ENCODE measurements at places on chromosomes 11 and 22.

DNA sequence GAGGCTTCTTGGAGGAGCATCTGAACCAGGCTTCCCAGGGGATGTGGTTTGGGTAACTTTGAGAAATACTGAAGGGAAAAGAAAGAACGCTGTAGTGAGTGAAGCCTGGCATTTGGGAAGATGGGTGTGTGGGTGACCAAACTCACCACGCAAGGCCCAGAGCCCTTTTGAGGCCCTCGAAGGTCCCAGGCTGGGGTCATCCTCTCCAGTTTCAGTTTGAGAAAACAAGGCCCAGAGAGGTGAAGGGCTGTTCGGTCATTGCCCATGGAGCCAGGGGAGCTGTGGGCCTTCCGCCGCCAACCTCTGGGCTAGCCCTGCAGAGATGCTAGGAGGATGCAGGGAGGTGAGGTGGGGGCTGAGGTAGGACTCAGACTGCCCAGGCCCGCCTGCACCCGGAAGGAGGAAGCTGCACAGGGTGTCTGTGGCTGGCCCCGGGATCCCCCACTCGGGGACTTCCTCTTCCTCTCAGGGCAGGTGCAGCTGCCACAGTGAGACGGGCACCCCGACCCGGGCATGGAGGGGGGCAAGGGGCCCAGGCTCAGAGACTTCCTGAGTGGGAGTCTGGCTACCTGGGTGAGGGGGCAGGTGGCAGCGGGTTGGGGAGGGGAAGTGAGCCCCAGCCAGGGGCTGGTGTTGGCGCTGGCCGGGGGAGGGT, at the start of gene CCDC88B:
CCDC88B (plus strand) TSS at position 451 of the 655 bp plus-strand sequence; CDS start at position 514, 63 bp downstream.
- DNase-seq = peak; percentile 88

GRCh38 chr11:118267486-118267885, 3.4 kb upstream of the MPZL2 start:
- DNase-seq = no peak

GRCh38 chr22:24707470-24707801, 67.1 kb downstream of the PIWIL3 start:
- no peak for DNase-seq

DNA sequence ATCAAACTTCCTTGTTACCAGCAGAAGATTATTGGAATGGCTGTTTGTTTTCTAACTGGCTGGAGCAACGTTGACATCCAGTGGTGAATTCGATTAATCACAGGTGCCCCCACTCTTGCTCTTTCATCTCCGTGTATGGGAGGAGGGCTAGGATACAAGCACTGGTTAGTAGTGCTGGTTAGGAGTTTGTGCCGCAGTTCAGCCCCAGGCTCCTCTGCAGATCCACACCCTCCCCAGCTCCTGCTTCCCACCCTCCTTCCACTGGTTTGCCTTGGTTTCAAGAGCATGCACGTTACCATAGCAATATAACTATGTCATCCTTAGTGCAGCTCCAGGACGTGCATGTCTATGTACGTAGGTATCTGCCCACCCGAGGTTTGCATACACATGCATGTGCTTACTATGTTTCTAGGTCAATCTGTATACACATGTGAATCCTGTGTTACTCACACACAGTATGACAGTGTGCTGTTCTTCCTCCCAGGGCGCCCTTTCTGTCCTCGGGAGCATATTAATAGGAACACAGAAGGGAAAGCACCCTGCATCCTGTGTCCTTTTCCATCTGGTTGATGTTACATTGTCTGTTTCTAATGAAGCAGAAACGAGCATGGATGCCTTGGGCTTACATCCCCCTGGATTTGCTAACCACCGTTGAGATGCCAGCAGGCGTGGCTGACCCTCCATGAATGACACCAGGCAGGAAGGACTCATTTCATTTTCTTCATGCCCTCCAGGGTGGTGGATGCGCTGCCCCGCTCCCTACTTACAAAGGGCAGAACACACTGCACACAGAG, 539.3 kb downstream of the OPCML start:
- DNase-seq = no peak

- no peak for DNase-seq
Observed at GRCh38 chr11:65090628-65091027, 5.4 kb upstream of the VPS51 start.

- no peak for DNase-seq
Observed at GRCh38 chr11:120212259-120212878, 1.5 kb downstream of the OAF start.

GRCh38 chr22:31680861-31681341, 18.9 kb upstream of the PISD start:
- no peak for DNase-seq

DNA sequence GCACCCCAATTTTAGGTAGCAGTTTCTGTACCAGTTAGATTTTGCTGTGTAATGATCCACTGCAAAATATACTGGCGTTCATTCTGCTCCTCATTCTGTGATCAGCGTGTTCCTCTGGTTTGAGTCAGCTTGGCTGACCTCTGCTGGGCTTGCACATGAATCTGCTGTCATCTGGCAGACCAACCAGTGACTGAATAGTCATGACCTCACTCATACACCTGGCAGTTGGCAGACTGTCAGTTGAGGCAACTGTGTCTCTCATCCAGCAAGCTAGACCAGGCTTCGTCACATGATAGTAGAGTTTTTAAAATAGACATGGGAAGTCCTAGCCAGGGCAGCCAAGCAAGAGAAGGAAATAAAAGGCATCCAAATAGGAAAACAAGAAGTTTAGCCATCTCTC, 316.3 kb upstream of the LARGE1 start:
- DNase-seq = no peak

DNA sequence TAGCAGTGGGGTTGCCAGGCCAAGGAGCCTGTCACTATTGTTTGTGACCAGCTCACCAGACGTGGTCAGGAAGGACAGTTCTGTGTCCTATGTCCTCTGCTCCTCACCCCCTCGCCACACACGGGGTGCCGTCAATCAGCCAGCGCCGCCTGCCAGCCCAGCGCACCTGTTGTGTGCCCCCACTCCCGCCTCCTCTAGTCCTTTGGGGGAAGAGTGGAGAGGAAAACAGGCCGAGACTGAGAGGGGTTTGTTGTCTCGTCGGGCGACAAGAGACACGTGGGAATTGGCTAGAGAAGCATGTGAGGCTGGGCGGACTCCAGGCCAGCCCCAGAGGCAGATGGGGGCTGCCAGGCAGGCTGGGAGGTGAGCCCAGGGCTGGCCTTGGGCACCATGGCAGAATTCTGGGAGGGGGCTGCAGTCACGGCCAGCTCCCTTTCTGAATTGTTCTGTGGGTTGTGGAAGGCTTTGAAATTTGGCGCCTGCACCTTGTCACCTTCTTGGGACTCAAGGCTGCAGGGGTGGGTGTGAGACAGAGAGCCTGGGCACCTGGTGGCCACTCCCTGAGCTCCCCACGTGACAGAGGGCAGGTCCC, 3.1 kb upstream of the KCNQ1OT1 start:
- no peak for DNase-seq

DNA sequence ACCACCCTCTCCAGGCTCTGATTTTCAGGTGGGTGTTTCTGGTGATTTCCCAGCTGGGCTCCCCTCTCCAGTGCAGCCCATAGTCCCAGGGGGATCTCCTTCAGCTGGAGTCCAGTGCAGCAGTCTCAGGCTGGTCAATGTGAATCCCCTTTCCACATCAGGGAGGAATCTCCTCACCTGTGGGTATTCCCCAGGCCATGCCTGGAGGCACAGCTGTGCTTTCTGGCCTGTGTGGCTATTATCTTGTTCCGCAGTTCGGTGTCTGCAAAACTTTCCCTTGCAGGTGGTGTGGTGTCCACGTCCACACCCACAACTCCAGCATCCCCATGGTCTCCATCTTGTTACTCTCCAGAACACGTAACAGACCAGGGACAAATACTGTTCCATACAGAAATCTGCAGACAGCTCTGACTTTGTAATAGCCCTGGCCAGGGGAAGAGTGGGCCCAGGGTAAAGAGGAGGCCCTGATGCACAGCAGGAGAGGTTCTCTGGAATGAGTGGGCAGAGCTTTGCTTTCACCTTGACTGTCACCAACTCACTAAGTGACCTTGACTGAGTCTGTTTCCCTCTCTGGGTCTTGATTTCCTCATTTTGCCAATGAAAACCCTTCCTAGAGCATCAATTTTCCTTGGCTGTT, 183.2 kb downstream of the CSNK2A3 start:
- peak; percentile 29 for DNase-seq

DNA sequence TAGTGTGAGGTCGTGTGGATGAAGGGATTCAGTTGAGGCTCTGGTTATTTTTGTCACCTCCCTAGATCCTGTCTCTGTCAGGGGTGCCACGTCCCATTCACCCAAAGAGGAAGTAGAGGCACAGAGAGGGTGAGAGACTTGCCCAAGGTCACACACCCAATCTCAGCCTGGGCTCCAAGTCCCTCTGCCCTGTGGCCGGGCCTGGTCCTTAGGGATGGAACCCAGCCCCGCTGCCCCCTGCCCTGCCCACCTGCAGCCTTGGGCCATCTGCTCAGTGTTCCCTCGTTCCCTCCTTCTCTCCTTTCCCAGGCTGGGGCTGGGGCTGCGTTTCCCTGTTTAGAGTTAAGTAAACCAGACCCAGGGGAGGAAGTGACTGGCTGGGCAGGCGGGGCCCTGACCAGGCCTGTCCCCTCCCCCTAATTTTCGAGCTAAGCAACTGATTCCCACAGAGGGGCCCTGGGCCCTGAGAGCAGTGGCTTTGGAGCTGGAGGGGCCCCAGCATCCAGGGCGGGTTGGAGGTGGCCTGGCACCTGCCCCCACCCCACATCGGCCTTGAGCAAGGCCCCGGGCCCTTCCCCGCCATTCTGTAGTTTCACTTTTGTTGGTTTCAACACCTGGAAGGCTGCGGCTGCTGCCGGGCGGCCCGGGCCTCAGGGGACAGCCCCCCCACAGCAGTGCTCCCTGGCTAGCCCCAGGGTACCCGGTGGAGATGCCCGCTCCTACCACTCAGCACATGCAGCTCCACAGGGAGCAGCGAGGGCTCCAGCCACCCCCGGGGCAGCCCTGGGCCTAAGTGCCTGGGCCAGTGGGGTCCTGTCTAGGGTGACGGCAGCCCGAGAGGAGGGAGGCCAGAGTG, 1.5 kb downstream of the TCIRG1 start:
- peak; percentile 68 for DNase-seq

- DNase-seq = no peak
Observed at GRCh38 chr11:56948991-56949515, 39.7 kb upstream of the OR5AK2 start.

DNA sequence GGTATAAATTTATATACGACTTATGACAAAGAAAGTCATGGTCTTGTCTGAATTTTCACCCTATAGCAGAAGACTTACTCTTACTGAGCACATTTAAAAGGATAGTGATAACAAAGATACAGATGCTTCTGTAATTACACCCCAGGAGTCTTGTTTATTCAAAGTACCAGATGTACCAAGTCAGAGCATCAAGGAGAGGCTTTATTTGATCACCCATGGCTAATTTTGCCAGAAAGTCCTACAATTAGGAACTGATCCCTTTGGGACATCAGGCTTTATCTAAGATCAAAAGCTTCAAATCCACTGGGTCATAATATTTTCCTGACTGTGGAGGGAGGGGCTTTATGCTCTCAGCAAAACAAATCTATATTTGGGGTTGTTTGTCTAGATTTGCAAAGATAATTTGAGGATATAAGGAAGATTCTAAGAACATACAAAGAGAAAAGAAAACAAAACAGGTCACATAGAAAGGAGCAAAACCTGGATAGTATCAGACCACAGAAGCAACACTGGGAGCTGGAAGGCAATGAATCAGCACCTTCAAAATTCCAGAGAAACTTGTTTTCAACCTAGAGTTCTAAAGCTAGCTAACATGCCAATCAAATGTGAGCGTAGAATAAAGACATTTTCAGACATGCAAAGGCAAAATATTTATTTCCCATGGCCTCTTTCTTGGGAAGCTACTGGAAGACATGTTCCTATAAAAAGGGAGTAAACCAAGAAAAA, 124.8 kb upstream of the CSNK2A3 start:
- no peak for DNase-seq

DNA sequence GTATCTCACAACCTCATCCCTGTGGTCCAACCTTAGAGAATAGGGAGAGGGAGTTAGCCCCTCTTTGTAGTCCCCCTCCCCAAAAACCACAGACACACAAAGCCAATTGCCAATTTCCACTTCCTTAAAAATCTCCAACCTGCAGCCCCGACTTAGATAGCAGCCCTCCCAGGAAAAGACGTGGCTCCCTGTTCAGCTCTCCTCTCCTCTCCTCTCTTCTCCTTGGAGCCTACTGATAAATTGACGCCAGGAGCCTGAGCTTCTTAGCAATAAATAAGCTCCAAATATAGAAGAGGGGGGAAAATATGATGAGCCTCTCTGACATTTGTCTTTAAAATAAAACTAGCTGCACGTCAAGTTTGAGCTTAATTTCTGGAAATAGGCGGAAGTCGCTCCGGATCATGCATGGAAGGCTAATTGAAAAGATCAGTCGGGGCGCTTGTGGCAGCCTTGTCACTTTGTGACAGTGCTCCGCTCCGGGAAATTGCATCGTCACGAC, 7.3 kb downstream of the PAX6 start:
- DNase-seq = no peak

DNA sequence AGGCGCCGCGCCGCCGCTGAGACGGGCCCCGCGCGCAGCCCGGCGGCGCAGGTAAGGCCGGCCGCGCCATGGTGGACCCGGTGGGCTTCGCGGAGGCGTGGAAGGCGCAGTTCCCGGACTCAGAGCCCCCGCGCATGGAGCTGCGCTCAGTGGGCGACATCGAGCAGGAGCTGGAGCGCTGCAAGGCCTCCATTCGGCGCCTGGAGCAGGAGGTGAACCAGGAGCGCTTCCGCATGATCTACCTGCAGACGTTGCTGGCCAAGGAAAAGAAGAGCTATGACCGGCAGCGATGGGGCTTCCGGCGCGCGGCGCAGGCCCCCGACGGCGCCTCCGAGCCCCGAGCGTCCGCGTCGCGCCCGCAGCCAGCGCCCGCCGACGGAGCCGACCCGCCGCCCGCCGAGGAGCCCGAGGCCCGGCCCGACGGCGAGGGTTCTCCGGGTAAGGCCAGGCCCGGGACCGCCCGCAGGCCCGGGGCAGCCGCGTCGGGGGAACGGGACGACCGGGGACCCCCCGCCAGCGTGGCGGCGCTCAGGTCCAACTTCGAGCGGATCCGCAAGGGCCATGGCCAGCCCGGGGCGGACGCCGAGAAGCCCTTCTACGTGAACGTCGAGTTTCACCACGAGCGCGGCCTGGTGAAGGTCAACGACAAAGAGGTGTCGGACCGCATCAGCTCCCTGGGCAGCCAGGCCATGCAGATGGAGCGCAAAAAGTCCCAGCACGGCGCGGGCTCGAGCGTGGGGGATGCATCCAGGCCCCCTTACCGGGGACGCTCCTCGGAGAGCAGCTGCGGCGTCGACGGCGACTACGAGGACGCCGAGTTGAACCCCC, 798 bp downstream of the BCR start:
- DNase-seq = peak; percentile 42

- no peak for DNase-seq
Observed at GRCh38 chr11:73510877-73511276, 87.0 kb downstream of the FAM168A start.

DNA sequence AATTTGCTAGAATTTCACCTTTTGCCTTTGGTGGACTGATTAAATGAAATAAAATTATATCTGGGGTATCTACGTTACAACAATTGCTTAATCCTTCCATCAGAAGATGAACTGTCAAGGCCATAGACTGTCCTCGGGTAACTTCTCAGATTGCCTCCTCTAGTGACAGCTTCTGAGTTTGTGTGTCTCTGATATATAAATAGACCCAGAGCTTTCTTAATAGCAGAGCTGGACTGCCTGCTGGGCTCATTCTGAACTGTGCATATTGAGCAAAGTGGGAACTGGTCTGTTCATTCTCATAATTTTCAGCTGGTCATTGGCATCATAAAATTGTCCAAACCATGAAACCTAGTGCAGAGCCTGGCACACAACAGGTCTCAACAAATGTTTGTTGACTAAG, 99.1 kb upstream of the GRAMD1B start:
- DNase-seq = no peak
